ENCODE measurements at places on chromosomes 2 and 18.

DNA sequence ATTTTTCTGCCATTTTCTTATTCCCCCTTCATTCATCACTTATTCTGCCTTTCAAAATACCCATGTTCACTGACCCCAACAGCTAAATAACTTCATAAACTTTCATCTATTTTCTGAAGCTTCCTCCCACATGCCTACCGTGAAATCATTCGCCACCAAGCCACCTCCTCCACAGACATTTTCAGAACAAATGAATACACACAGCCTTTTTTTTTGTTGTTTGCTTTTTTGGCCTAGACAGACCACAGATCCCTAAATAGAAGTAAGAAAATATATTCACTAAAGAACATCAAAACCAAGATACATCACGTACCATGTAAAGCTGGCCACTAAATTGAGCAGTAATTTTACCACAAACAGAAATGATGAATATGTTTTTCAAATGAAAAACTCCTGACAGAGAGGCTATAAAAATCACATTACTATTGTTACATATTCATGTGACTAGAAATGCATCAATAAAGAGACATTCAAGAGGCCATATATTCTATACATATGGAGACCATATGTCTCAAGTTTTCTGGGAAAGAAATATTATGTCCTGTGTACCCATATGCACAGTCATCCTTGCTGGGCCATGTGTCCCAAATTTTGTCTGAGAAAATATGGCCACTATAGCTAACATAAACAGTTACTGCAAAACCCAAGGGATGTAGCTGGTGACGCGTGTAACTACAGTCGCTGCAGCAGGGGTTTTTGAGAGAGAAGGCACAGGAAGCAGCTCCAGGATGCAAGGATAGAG, 200.3 kb downstream of the FBXO15 start:
- no peak for DNase-seq

DNA sequence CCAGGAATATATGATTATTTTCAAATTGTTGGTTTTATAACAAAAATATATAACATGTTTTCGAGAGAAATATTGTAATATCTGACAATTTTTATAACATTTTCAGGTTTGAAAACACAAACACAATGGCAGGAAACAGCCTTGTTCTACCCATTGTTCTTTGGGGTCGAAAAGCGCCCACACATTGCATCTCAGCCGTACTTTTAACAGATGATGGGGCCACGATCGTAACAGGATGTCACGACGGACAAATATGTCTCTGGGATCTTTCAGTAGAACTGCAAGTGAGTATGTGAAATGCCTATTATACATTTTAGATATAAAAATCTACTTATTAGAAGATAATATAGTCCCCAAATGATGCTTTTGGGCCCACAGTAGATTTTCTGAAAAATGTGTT, 21.2 kb downstream of the WDR7 start:
- no peak for DNase-seq

GRCh38 chr2:100260712-100261620, 61.3 kb downstream of the LONRF2 start:
- DNase-seq = no peak

DNA sequence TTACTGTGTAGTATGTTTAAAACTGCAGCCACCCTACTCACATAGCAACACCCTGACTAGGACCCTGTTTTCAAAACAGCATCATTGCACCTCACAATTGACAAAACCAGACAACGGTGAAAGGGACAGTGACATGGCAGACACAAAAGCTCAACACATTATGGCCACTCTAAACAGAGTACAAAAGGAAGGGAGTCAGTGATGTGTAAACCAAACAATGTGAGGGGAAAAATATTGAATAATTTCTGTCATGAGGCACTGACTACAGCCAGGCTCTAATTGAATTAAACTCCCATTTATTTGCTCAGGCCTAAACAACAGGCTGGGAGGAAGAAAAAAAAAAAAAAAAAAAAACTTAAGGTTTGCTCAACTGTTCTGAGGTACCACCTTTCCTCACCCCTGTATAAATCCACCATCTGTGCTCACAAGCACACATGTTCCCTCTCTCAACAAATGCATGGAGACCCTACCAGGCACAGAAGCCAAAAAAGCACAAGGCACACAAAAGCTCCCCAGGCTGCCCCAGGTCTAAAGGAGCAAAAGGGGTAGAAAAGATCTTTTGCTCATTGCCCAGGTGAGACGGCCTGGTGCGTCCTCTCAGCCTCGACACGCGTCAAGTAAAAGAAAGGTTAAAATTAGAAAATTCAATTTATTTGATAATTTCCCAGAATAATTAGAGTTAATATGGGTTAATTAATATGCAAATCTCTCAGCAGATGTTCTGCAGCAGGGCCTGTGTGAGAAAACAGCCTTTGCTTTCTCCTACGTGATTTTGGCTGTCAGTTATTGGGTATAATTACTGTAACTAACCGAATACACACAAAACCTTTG, 80.9 kb downstream of the ZEB2 start:
- peak; percentile 70 for DNase-seq

DNA sequence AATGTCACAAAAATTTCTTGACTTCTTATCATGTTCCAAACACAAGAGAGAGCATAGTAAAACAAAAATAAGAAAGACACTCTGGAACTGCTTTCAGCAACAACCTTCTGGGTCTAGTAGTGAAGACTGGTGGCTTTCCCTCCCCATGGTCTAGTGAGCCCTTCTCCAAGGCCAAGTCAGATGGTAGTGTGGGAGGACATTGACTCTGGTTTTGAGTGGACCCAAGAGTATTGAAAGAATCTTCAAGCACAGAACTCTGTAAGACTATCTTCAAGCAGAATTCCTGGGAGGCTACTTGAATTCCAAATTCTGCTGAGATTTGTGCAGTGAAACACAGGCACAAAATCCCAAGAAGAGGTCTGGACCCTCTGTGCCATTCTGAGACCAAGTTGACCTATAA, 21.1 kb downstream of the ANTXR1 start:
- no peak for DNase-seq

- DNase-seq = no peak
Measured at GRCh38 chr2:143525402-143525860, 396.2 kb downstream of the ARHGAP15 start.

DNA sequence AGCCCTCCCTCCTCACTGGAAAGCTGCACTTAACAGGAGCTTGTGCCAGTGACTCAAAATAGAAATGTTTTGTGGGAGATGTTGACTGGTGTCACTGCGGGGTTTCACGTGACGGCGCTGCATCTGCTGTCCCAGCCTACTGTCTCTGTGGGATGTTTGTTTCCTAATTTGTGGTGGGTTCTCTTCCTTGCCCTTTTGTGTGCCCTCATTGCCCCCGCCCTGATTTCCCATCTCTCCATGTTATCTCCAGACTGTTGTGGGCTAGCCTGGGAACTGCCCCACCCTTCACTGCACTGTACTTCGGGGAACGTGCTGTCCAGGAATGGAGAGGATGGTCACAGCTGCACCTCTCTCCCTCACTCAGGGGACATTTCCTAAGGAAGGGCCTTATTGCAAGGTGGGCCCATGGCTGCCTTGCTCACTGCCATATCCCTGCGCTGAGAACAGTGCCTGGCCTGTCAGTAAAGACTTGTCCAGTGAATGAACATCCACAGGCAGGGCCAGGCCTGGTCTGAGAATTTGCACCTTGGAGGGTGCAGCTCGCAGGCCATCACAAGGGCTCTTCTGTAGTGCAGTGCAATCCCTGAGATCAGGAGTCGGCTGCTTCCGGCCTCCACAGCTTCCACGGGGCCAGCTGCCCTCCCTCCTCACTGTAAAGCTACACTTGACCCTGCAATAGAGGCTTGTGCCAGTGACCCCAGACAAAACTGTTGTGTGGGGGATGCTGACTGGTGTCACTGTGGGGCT, 18.1 kb downstream of the ZAP70 start:
- no peak for DNase-seq

- DNase-seq = no peak
Measured at GRCh38 chr2:74102516-74102915, 45.2 kb downstream of the BOLA3 start.

DNA sequence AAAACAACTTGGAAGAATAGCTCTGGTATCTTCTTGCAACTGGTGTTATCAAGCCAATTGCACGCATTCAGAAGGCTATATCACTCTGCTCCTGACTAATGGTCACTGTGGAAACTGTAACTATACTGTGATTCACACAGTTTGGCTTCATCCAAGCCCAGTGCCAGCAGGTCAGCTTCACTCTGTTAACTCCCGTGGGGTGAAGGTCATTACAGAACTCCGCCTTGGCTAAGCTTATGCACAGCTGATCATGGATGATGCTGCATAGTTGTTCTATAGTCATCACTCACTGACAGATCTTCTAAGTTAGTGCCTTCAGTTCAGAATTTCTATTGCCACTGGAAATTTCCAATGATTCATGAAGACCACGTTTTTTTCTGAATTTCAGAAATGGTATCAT, 497.2 kb upstream of the NETO1 start:
- DNase-seq = no peak

GRCh38 chr18:1392046-1392445, 487.4 kb downstream of the ADCYAP1 start:
- no peak for DNase-seq

- no peak for DNase-seq
Measured at GRCh38 chr2:23574919-23575654, 190.1 kb downstream of the KLHL29 start.

GRCh38 chr2:162458240-162458639, 114.3 kb downstream of the GCA start:
- DNase-seq = peak; percentile 88

DNA sequence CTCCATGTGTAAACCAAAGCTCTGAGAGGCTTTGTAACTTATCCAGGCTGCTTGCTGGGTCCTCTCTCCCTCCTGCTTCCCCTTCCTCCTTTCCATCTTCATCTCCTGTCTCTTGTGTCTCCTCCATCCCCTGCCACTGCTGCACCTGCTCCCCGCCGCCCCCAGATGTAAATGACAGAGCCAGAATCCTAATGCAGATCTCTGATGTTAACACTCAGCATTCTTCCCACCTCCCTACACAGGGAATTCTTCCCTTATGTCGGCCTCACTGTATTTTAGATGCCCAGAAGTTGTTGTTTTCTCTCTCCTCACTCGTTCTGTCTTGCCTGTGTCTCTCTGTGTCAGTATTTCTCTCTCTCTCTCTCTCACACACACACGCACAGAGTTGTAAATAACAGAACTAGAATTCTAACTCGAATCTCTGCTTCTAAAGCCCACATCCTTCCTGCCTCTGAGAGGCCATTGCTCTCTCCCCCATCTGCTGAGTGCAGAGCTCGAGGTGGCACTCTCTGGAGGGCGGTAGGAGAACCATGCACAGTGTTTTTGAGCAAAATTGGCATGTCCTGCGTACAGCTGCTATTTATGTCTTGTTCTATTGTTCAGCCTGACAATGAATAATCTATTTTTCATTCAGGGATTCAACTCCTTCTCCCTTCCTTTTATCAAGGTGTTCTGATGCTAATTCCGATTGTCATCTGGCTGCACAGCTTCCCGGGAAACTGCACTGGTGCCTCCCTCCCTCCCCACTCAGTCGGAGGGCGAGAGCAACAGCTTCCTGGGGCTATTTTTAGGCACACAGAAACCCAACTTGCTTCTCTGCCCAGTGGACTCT, 219.9 kb downstream of the SH3RF3 start:
- no peak for DNase-seq

- no peak for DNase-seq
Measured at GRCh38 chr2:109105113-109105512, 23.9 kb upstream of the SH3RF3 start.

DNA sequence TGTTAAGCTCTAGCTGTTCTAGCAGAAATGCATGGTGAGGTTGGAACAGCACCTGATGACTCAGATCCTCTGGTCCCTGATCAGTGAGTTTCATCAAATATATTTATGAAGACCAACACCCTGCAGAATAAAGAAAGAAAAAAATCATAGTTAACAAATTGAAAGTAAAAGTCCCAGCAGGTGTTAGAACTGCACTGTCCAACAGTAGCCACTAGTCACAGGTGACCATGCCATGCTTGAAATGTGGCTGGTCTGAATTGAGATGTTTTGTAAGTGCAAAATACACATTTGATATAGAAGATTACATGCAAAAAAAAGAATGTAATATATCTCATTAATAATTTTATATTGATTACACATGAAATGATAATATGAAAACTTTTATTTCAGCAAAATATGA, 1010.7 kb upstream of the ZEB2 start:
- no peak for DNase-seq

DNA sequence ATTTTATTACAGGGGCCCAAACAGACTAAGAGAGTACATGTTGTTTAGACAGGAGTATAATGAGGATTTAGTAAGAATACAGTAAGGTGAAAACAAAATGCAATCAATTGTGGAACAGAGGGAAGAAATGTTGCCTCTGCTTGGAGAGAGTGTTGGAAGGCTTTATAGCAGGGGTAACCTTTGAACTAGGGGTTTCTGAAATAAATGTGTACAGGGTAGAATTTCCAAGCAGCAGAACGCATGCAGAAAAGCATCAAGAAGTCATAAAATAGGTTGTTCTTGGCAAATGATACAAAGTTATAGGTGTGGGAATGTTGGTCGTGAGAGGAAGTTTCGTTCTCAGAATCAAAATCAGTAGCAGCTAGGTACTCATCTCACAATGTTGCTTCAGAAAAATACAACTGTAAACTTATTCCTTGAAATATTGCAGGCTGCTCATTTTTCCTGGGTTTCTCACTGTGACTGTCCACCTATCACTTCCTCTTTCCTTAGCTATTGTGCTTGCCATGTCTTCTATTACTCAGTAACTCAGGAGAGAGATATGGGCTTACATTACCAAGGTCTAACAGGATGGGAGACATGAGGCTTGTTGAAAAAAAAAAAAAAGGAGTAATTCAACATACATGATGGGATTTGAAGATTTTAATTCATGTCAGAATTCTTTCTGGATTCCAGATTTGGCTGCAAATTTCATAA, 17.1 kb upstream of the HNMT start:
- DNase-seq = no peak

- DNase-seq = no peak
Measured at GRCh38 chr2:38835990-38836389, 39.7 kb downstream of the DHX57 start.

DNA sequence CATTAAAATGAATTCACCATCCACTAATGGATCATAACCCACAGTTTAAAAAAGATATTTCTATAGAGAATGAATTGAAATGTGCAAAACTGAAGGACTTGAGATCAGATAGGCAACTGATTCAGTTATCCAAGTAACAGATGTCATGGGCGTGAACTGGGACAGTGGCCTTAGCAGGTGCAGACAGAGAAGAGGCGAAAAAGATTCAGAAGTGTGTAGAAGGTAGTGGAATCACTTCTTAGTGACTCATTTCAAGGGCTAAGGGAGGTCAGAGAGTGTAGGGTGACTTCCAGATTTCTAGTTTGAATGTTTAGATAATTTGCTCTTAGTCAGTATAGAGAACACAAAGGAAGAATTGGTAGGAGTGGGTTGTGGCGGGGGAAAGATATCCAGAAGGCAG, 79.7 kb downstream of the EHBP1 start:
- DNase-seq = no peak

GRCh38 chr2:8202132-8202531, 479.7 kb upstream of the ID2 start:
- no peak for DNase-seq

- DNase-seq = no peak
Measured at GRCh38 chr2:132871831-132872230, 201.8 kb upstream of the LYPD1 start.

GRCh38 chr18:36191286-36191685, 4.0 kb downstream of the MOCOS start:
- DNase-seq = no peak

GRCh38 chr2:28339516-28340175, 53.0 kb upstream of the FOSL2 start:
- no peak for DNase-seq

GRCh38 chr18:43596105-43596712, 318.9 kb upstream of the SYT4 start:
- peak; percentile 19 for DNase-seq
